Fibroblast of upper back skin (primary cell): ENCODE measurements at places on chromosomes 7 and 10.

DNA sequence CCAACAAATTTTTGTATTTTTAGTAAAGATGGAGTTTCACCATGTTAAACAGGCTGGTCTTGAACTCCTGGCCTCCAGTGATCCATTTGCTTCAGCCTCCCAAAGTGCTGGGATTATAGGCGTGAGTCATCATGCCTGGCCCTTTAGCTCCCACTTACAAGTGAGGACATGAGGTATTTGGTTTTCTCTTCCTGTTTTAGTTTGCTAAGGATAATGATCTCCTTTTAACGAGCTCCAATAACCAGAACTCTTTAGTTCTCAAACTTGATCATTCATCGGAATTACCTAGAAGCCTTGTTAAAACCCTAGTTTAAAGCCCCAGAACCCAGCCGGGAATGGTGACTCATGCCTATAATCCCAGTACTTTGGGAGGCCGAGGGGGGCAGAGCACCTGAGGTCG lies 481.4 kb downstream of the TYW1 start:
- DNase-seq, result no peak

GRCh38 chr10:104445359-104445758 lies 91.7 kb downstream of the CFAP58 start:
- peak; percentile 92 for DNase-seq

DNA sequence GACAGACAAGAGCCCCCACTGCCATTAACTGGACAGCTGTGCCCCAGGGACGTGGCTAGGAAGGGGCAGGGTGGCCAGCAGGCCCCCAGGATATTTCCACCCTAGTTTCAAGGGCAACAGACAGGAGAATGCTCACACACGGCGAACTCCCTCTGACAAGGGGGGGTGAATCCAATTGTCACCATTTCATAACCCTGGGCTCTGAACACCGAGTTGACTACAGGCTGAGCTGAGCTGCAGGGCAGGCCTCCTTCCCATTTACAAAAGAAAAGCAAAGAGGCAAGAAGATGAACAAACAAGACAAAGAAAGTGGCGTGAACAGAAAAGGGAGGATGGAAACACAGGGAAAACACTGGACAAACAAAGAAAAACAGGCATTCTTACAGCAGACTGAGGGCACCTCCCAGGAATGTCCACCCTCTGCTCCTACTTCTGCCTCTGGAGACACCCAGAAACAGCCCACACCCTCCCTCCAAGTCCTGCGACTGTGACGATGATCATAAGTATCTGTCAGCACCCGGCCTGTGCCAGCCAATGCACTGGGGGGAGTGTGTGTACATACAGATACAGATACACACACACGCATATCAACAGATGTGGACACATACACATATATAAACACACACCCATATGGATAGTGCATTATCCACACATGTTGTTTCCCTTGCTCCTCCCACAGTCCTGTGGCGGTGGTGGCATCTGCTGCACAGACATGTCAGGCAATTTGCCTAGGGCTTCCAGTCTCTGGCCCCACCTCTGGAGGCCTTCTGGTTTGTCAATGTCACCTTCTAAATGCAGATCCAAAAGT lies 66.2 kb downstream of the FAM53B start:
- no peak for DNase-seq

GRCh38 chr10:79260811-79261740 lies 86.2 kb upstream of the PPIF start:
- DNase-seq, result peak; percentile 57

DNA sequence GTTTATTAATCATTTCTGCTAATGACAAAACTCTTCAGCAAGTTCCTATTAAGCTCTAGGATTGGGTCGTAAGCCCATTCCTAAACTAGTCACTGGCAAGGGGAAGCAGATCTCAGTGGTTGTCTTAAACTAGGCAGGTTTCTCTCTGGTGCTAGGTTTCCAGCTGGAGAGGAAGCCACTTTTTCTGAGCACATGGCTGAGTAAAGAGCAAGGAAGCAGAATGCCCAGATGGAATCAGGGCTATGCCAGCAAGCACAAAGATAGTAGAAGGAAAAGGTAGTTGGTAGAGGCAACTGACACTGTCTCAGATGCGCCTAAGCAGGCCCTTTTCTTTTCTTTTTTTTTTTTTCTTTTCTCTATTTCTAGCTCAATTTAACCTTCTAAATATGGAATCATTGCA lies 224.9 kb downstream of the EXOC4 start:
- DNase-seq, result no peak
